NCI-H774 (cell line): ENCODE measurements at places on chromosomes 7 and 10.

DNA sequence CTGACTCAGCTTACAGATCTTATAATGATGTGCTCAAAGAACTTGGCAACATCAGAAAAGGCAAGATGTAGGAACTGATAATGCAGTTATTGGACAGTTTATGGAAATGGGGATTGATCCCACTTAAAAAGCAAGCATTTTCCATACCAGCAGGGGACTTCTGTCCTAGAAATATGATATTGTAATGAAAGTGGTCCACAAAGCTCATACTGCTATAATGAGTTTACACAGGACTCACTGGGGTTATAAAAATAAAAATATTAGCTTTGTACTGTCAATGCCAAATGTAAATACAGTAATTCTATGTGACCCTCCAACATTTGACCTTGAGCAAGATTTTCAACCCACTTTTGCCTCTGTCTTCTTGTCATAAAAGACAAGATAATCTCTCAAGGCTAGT is 145.5 kb upstream of the SEM1 start:
- DNase-seq, result no peak

GRCh38 chr10:70212879-70213278 is 20.4 kb downstream of the PPA1 start:
- no peak for DNase-seq

DNA sequence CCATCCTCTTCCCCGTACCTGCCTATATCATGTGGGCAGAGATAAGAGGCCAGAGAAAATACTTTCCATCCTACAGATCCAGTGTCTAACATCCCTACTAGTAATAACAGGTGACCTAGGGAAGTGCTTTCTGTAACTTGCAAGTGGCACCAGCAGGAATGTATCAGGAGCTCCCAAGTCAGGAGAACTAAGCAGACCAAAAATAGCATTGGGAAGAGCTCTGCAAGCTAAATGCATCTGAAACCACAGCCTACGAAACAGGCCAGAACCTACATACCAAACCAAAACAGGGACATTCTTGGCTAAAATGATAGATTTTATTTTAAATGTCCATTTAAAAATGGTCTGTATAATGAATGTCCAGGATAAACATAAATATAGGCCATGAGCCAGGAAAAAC is 680.8 kb downstream of the PHTF2 start:
- DNase-seq, result no peak

- no peak for DNase-seq
Measured at GRCh38 chr10:84510121-84510520, 181.7 kb downstream of the CCSER2 start.

DNA sequence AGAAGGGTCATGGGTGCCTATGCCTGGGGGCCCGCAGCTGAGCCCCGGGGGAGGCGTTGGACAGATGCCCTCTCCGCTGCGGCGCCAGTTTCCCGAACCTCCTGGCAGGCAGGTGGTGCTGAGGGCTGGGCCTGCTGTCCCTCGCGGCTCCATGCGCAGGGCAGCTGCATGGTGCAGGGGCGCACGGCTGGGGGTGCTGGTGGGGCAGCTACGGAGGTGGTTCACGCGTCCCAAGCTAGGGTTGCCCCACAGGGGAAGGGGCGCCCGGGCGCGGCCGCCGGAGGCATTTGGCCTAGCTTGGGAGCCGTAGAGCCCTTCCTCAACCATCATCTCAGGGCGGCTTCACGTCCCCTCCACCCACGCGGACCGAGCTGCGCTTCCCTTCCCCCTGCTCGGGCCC is 146.0 kb downstream of the CCDC201 start:
- DNase-seq, result no peak

- DNase-seq, result no peak
Measured at GRCh38 chr7:19094598-19095352, 22.7 kb downstream of the TWIST1 start.

DNA sequence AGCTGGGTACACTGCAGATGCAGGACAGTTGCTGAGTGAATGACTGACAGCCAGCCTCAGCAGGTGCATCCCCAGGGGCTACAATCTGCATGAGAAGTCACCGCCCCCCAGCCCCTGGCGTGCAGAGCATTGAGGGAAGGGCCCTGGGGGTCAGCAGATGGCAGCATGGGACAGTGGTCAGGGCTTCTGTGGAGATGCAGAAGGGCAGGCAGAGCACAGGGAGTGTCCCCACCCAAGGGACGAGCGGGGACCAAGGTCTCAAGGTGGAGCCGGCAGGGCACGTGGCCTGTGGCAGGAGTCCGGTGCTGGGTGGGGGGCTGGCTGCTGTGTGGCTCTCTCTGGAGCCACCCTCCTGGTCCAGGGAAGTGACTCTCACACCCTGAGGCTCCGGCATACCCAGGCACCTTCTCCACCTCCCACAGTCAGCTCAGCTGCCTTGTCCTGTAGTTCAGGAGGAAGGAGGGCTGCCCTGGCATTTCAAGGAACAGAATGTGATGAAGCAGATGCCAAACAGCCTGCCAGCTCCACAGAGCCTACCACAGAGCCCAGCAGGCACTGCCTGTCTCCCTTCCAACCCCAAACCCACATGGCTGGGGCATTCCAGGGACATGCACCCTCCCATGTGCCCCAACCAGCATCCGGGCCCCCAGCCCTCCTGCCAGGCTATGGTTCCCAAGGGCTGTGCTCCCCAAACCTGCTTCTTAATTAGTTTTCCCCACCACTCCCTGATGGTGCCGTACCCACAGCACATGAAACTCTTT is 114.5 kb downstream of the TMEM130 start:
- no peak for DNase-seq

- DNase-seq, result no peak
Measured at GRCh38 chr7:90709501-90710465, 113.7 kb downstream of the CDK14 start.

GRCh38 chr10:123800821-123801220 is 90.8 kb downstream of the CPXM2 start:
- DNase-seq, result no peak

GRCh38 chr10:86953747-86954680 is 3.4 kb downstream of the MMRN2 start:
- DNase-seq, result no peak

DNA sequence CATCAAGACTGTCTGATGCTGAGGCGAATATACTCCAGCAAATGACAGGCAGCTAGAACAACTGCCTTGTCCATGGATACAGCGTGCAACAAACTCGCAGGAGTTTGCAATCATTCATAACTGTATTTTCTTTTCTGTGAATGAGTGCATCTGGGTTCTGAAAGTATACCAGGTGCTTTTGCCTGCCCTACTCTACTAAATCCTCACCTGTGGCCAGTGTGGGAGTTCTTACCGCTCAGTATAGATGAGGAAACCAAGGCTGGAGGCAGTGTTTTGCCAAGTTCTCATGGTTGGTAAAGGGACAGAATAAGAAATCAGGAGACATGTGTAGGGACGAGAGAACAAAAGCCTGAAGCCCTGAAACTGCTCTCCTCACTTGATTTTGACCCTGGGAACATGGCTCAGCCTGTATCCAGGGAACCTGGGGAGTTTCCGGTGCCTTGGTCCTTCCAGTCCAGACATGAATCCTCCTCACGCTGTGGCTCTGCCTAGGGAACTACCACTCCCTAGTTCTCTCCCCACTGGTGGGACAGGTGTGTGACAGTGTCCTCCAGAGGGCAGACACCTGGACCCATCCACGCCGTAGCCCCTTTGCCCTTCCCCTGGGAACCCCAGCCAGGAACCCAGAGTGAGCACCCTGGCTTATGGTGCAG is 142.0 kb downstream of the CDH23 start:
- no peak for DNase-seq

- DNase-seq, result no peak
Measured at GRCh38 chr7:151518105-151518946, 1.4 kb downstream of the RHEB start.

GRCh38 chr10:102814873-102815661 is 22.1 kb downstream of the CYP17A1 start:
- no peak for DNase-seq

DNA sequence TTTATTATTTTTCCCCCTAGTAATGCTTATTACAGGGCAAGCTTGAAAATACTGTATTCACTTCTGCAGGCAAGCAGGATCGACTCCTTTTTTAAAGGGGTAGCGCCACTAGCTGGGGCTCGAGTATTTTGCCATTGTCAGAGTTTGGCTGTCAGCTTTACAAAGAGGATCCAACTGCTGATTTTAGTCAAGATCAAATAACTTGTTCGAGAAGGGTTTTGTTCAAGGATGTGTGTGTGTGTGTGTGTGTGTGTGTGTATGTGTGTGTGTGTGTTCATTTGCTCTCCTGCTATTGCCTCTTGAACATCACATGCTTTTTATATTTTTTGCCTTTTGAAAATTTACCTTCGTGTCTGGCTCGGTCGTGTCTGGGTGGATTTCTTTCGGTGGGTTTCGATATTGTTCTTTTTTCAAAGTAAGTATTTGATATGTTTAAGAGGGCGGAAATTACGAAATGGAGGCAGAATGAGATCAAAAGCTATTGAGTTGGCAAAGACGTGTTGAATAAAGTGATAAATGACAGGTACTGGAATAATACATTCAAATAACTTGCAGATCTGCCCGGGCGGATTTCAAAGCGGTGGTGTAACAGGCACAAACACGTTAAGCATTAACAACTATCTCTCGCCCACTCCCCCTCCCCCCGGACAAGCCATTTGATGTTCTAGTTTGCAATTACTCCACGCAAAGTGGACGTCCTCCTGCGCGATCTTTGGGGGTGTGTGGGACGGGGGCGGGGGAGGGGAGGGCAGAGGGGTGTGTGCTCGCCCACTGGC is 1.1 kb downstream of the ARID5B start:
- no peak for DNase-seq

GRCh38 chr7:17486835-17487234 is 188.4 kb downstream of the AHR start:
- DNase-seq, result no peak

GRCh38 chr7:93601363-93601762 is 26.8 kb upstream of the CALCR start:
- peak; percentile 17 for DNase-seq
